ENCODE measurements at places on chromosomes 11 and 22. TPM values are rescaled to one million over a fixed set of nuclear protein-coding genes. Genes with fewer than 3 reads are reported as not detected.

GRCh38 chr11:85806876-85807275 lies 4.1 kb downstream of the SYTL2 start:
- DNase-seq: no peak

DNA sequence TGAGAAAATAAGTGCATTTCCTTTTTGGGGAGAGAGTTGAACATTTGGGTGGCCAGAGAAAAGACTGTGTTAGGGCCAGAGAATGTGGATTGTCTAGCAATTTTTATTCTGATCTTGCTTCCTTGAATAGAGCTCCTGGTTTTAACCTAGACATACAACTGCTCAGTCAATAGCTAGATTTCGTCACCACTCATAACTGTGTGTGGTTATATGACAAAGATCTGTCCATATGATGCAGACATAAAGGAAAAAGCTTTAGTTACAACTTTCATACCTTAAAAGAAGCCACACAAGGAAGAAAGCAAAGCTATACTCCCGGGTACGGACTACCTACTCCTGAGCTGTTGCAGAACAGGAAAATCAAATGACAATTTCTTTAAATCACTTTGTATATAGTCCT lies 37.2 kb downstream of the MS4A6A start:
- no peak for DNase-seq

GRCh38 chr22:20781272-20781990 lies 7.5 kb downstream of the SERPIND1 start:
- DNase-seq: no peak

Gene CCDC87
- 0.14 TPM for total RNA-seq

Gene SORL1
- 23.8 TPM for total RNA-seq

Gene CRYBA4
- total RNA-seq: 0.47 TPM

Measured in thymus (tissue), 14 donors.